ENCODE measurements at places on chromosomes 7 and 10.

GRCh38 chr10:86288695-86289576, 77.7 kb downstream of the GRID1 start:
- no peak for DNase-seq

DNA sequence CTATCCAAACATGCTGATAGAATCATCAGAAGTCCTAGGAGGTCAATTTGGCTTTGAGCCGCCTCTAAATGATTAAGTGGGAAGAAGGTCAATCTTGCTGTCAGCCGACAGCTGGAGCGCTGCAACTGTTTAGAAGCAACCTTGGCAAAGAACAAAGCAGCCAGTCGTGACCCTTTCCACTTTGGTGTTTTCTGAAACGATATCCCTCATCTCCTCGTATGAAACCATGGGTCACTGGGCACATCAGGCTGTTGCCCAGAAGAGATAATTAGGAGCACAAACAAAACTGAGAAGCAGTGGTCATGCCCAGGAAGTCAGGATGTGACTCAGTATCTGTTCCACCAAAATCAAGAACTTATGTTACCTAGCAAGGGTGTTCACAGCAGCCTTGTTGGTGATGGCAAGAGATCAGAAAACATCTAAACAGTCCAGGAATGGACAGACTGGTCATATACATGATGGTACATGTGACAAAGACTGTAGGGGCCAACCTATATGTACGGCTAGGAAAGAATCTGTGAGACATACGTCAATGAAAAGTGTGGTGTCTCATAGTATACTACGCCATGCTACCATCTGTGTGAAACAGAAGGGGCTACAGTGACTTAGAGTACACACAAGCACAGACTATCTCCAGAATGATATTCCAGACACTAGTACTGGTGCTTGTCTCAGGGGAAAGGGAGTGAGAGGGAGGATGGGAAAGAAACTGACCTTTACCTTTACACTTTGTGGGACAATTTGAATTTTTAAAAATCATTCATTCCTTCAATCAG, 22.4 kb downstream of the STN1 start:
- no peak for DNase-seq

- no peak for DNase-seq
Observed at GRCh38 chr10:52635651-52636050, 136.9 kb downstream of the MBL2 start.

DNA sequence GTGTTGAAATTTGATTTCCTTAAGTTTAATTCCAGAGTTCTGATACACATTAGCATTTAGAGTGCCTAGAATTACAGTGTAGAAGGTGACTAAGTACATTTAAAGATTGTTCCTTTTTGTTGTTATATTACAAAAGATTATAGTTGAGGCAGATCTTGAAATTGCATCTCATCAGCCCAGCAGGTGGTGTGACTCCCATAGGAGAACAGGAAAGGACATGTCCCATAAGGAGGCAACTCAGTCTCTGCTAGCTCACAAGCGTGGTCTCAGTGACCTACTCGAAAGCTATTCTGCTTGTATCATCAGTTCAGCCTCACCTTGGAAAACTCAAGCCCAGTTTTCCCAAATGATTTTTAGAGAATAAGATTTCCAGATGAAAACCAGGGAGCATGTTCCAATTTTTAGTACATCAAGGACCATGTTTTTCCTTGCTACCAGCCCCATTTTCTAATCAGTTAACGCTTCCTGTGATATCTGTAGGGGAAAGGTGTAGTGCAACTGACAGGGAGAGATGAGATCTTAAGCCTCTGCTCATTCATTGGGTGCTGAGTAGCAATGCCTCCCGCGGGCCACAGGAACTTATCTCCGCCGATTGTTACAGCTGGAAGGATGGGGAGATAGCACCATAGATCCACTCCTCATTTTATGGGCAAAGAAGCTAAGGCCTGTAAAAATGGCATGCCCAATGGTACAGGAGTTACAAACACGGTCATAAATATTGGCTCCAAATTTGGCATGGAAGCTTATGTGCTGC, 1.1 kb upstream of the GNAI1 start:
- no peak for DNase-seq

- DNase-seq, result no peak
Observed at GRCh38 chr7:5701085-5701914, 80.2 kb downstream of the RNF216 start.

All from DMS79 treated with DMSO at 0.1 percent for 48 hours (cell line).